ENCODE measurements at places on chromosomes 5 and 9.

DNA sequence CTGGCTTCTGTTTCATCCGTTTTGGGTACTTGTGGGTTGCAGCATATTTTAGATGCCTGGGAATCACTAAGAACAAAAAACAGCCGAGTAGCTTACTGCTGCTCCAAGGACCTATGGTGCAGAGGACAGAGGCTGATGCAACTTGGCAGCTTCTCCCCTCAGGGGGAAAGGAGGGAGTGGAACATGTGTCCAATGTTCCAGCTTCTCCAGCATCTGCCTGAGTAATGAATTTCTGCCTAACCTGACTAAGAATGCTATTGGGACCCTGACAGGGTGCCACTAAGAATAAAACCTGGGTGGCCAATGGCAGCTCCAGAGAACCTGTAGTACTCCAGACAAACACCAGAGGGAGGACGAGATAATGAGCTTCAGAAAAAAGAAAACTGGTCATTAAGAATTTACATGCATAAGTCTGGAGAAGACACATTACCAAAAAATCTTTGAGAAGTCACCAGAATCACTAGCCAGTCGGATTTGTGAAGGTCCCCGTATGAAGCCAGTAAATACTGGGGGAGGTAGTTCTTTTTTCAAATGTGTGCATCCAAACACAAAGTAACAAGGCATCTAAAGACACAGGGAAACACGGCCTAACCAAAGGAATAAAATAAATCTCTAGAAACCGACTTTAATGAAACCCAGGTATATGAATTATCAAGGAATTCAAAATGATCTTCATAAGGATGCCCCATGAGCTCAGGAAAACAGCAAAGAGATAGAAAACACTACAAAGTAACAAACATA is 293.5 kb downstream of the HINT1 start:
- peak; percentile 36 for DNase-seq

DNA sequence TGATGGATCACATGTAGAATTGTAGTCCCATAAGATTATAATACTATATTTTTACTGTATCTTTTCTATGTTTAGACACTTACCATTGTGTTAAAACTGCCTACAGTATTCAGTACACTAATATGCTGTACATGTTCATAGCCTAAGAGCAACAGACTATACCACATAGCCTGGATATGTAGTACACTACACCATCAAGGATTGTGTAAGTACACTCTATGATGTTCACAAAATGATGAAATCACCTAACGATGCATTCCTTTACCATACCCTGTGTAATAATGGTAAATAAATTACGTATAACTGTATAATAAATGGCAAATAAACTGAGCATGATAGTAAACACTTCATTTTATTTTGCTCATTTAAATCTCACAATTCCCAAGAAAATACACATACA is 60.3 kb downstream of the RICTOR start:
- no peak for DNase-seq

GRCh38 chr9:110033869-110034268 is 174.1 kb downstream of the C9orf152 start:
- no peak for DNase-seq

- no peak for DNase-seq
Measured at GRCh38 chr9:114532561-114533237, 27.4 kb upstream of the WHRN start.

GRCh38 chr5:36359267-36359666 is 57.6 kb upstream of the RANBP3L start:
- no peak for DNase-seq

DNA sequence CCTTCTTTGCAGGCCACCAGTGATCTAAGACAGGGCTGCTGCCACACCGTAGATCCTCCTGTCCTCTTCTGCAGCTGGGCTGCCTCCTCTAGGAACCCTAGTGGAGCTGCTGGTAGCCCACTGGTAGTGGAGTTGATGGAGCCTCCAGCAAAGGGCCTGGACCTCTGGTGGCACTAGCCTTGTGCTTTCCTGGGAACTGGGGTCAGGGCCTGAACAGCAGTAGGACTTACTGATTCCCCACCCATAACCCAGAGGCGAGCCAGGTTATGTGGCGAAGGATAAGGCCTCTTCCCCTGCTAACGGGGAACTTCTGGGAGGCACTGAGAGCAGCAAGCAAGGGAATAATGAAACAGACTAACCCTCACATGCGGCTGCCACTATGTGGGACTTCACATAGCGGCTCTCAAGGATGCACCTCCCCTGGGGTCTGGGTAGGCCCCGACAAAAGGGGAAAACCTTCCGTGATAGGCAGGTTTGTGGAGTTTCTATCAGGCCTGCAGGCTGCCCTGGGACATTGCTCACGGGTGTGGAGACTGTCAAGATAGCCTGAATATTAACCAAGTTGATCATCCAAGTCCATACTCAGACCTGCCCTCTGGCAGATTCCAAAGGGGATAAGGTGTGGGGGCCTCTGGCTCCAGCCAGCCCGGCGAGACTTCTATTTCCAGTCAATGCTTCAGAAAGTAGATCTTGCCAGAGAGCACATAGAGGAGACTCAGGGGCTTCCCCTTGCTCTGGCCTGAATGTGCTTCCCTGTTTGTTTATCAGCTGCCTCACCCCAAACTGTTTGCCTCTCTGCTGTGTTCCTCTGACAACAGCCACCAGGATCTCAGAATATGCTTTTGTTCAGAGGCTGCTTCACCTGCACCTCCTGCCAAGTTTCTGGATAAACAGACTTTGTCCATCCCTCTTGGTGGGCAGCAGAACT is 7.4 kb downstream of the SLC22A4 start:
- DNase-seq, result no peak

DNA sequence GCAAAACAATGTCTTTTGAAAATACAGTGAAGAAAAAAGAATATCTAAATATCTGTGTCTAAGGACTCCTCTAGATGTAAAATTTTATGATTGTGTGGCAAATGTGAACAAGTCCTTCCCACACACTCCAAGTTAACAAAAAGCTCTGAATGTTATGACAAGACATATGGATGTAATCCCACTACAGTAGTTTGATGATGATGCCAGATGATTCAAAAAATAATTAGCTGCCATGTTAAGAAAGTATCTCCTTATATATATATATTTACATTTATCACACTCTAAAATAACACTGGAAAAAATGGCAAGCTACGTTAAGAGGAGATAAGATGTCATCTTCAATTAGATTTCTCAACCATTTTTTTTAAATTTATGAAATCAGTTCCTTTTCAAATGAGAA is 178.5 kb downstream of the NFIB start:
- DNase-seq, result no peak

DNA sequence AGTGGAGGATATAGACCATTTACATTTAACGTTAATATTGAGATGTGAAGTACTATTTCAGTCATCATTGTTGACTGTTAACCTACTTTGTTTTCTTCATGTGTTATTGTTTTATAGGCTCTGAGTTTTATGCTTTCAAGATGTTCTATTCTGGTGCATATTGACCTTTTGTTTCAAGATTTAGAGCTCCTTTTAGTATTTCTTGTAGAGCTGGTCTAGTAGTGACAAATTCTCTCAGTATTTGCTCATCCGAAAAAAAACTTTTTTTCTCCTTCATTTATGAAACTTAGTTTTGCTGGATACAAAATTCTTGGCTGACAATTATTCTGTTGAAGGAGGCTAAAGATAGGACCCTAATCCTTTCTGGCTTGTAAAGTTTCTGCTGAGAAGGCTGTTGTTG is 91.3 kb downstream of the INVS start:
- no peak for DNase-seq

GRCh38 chr5:179171251-179171815 is 111.2 kb downstream of the ZNF354C start:
- no peak for DNase-seq

GRCh38 chr9:101566904-101567724 is 27.7 kb downstream of the PPP3R2 start:
- DNase-seq, result peak; percentile 57

DNA sequence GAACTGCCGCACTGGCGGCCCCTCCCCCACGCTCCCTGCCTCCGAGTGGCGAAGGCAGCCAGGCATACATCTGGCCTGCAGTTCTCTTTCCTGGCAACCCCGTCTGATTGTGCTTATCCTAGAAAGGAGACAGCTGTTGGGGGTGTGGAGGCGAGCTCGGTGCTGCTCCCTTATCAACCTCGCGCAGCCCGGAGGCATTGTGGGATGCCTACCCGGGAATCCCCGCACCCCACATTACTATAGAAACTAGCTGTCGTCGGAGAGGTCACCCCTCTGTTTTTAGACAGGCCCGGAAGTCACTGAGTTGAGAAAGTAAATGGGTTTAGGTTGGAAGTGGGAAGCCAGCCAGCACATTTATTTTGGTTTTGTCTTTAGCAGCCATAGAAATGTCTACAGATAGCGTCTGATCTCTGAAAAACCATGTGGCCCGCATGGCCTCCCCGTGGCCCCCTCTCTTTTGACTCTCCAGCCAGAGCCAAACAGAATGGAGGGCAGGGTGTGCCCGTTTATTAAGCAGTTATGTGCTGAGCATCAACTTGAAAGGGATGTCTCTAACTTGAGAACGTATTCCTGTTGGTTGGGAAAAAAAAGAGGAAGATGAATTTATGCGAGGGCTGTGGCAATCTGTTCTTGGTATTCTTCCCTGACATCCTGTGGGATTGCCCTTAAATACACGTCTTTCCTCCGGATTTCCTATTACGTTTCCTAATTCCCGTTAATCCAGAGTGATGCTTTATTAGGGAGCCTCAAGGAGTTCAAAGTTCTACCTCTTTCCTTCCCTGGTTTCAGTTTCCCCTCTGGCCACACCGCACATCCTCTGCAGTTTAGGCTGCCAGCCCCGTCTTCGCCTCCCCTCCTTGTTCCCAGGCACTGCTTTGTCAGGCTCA is 3.9 kb downstream of the STC2 start:
- no peak for DNase-seq

DNA sequence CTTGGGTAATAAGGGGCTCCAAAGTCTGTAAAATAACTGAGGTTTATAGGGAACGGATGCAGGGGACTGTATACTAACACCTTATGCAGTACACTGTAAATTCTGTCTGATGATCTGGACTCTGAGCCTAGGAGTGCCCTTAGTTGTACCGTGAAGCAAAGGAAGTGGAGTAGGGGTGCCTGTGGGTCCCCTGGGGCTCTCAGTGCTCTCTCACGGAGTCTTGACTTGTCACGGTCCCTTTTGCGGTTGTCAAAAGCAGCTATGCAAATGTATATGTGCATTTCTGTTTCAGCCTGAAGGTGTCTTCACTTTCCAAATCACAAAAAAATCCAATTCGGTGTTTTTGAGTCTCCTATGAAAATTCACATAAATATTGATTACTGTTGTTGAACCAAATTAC is 17.8 kb downstream of the DMRT1 start:
- DNase-seq, result no peak

GRCh38 chr9:22228542-22228941 is 218.1 kb upstream of the DMRTA1 start:
- DNase-seq, result no peak

GRCh38 chr5:167937635-167937998 is 353.8 kb upstream of the WWC1 start:
- DNase-seq, result no peak

- DNase-seq, result no peak
Measured at GRCh38 chr5:135955525-135955924, 742 bp upstream of the LECT2 start.

DNA sequence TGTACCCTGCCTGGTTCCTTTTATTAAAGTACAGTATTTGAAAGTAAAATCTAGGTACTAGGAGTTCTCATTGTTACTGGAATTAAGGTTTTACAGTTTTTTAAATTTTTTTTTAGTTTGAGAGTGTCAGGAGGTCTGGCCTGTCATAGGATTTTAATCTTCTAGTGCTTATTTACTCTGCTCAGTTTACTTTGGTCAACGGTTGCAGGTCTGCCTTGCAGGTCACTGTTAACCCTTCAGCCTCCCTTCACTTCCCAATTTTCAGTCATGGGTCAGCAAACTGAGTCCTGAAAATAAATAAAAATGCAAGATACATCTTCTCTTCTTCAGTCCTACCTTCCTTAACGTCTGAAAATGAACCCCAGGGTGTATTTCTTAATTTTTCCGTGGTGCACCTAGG is 18.8 kb upstream of the PTBP3 start:
- no peak for DNase-seq

- no peak for DNase-seq
Measured at GRCh38 chr5:110338341-110339083, 388.0 kb downstream of the TMEM232 start.

DNA sequence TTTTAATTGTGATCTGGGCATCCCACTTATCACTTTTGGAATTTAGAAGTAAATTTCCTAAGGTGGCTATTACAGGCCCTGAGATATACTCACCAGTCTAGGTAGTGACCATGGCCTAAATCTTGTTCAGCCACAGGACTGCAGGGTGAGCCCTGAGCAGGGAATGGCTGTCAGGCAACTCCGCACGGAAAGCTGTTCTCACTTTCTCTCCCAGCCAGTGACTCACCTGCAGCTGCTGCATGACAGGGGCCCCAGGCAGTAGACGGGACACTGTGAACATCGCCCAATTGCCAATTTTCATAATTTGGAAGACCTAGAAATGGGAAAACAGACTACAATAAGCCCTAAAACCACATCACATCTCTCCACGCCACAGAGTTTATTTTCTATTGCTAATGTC is 69.6 kb upstream of the TAF1L start:
- no peak for DNase-seq

DNA sequence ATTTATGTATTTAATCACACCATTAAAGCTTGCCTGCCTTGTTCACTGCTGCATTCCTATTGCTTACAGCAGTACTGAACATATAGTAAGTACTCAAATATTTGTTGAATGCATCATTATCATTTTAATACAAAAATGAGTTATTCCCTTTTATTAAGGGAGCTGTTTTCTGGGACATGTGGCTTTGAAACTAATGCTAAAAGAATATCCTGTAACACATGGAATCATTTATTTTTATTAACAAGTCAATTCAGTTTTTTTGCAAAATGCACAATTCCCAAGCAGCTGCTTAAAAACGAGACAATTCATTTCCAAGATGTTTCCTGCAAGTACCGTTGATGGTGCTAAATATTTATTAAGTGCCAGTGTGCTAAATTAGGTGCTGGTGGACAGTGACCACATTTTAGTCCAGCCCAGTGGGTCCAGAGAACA is 148.3 kb upstream of the NR3C1 start:
- DNase-seq, result no peak

DNA sequence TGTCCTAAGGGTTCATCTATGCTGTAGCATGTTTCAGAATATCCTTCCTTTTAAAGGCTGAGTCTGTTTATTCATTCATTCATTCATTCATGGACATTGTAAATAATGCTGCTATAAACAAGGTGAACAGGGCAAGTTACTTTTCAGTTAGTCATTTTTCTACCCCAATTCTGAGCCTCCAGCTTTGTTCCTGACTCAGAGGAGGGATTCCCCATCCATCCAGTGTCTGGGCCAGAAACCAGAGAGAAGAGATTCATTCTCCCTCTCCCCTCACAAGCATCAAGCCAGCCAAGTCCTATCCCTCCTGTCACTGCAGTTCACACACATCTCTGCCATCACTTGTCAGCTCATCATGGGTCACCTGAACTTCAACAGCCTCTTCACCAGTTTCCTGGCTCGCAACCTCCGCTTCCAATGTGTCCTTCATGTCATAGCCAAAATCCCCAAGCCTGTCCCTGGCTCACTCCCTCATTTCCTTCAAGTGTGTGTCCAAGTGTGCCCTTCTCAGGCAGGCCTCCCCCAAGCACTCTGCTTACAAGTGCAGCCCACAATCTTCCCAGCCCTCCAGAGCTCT is 203.0 kb downstream of the TTLL11 start:
- DNase-seq, result no peak

All from activated CD4-positive, alpha-beta T cell treated with anti-CD3 and anti-CD28 coated beads, Interleukin-10, Interleukin-2, amounts not matched to agents 100 ng/mL and 50 ng/mL, durations not matched to agents 16 hours and 8 hours (primary cell).